Thoracic aorta (tissue), 2 donors: ENCODE measurements at places on chromosomes 12 and 14. TPM values are rescaled to one million over a fixed set of nuclear protein-coding genes. Genes with fewer than 3 reads are reported as not detected.

The PTPN6 gene
- 24.0 TPM for total RNA-seq

The HOXC12 gene
- total RNA-seq, result not detected

The CNIH1 gene
- total RNA-seq, result 142 TPM

The GDF3 gene
- total RNA-seq, result not detected

The SNAPC1 gene
- 10.4 TPM for total RNA-seq

The SMIM10L1 gene
- total RNA-seq, result 10.4 TPM

The C12orf75 gene
- 91.9 TPM for total RNA-seq

The PCNX1 gene
- 52.3 TPM for total RNA-seq

The POU6F1 gene
- 17.1 TPM for total RNA-seq

The CIT gene
- 2.3 TPM for total RNA-seq

The LRRK2 gene
- total RNA-seq, result 32.0 TPM

The SCNN1A gene
- total RNA-seq, result 33.5 TPM

The EFS gene
- 38.2 TPM for total RNA-seq

The NDUFA12 gene
- total RNA-seq, result 63.5 TPM

The FAM161B gene
- total RNA-seq, result 2.9 TPM

The ASIC1 gene
- not detected for total RNA-seq

The SMAGP gene
- 7.6 TPM for total RNA-seq

The PXN gene
- total RNA-seq, result 93.0 TPM

The RILPL2 gene
- 15.9 TPM for total RNA-seq

The KRT75 gene
- total RNA-seq, result not detected

The PAX9 gene
- total RNA-seq, result 4.5 TPM

The BMP4 gene
- 23.7 TPM for total RNA-seq

The PRH2 gene
- not detected for total RNA-seq

The SLC17A8 gene
- total RNA-seq, result not detected

The MMP14 gene
- 160 TPM for total RNA-seq

The TMTC2 gene
- total RNA-seq, result 8.6 TPM

The DDX11 gene
- 42.8 TPM for total RNA-seq

The LRFN5 gene
- total RNA-seq, result 0.41 TPM

The OR4E2 gene
- total RNA-seq, result not detected

The TAPBPL gene
- total RNA-seq, result 37.5 TPM

The TMEM132C gene
- 0.56 TPM for total RNA-seq

The G2E3 gene
- 11.9 TPM for total RNA-seq

The MYF6 gene
- not detected for total RNA-seq

The CFAP251 gene
- total RNA-seq, result 6.9 TPM

The GALNT8 gene
- 4.5 TPM for total RNA-seq

The HHIPL1 gene
- total RNA-seq, result 10.0 TPM

The BCAT1 gene
- total RNA-seq, result 24.9 TPM

The EPYC gene
- total RNA-seq, result not detected

The KRT77 gene
- total RNA-seq, result not detected

The TCHP gene
- total RNA-seq, result 13.5 TPM

The KRT71 gene
- not detected for total RNA-seq

The PLEK2 gene
- total RNA-seq, result 5.9 TPM

The ABCD2 gene
- total RNA-seq, result 1.1 TPM

The SLC5A8 gene
- total RNA-seq, result not detected

The PPP2R5C gene
- total RNA-seq, result 97.2 TPM

The PRB2 gene
- not detected for total RNA-seq

The SALL2 gene
- total RNA-seq, result 4.9 TPM

The AQP2 gene
- total RNA-seq, result 3.0 TPM

The CLEC9A gene
- not detected for total RNA-seq

The ADAMTS20 gene
- total RNA-seq, result not detected

The ETFBKMT gene
- 2.5 TPM for total RNA-seq
